ENCODE measurements at places on chromosomes 2 and 18. TPM values are rescaled to one million over a fixed set of nuclear protein-coding genes. Genes with fewer than 3 reads are reported as not detected.

- no peak for DNase-seq
Measured at GRCh38 chr18:74499633-74500032, 3.5 kb downstream of the CNDP2 start.

Gene CYS1
- 7.3 TPM for total RNA-seq

Gene DSG1
- total RNA-seq, result not detected

Gene IL36B
- not detected for total RNA-seq

Gene ICA1L
- 4.1 TPM for total RNA-seq

Gene MC2R
- not detected for total RNA-seq

GRCh38 chr2:9536504-9536903 lies 19.1 kb downstream of the ADAM17 start:
- no peak for DNase-seq

GRCh38 chr18:59379772-59380522 lies 20.9 kb upstream of the LMAN1 start:
- no peak for DNase-seq

DNA sequence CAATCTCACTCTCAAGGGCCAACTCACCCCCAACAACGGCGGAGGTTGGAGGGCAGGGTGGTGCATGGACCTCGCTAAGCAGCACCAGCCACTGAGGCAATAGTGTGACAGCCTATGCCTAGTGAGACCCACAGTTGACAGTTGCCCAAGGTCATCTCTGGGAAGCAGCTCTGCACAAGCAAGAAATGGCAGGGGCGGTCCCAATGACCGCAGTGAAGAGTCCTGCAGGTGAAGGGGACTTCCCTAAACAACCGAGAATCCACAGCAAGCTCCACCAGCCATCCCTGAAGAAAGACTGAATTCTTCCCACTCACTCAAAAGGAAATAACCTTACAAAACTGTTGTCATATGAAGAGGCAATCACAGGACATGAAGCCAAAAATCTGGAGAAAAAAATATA lies 313.4 kb upstream of the ID2 start:
- DNase-seq, result no peak

Gene FAM237A
- total RNA-seq, result not detected

DNA sequence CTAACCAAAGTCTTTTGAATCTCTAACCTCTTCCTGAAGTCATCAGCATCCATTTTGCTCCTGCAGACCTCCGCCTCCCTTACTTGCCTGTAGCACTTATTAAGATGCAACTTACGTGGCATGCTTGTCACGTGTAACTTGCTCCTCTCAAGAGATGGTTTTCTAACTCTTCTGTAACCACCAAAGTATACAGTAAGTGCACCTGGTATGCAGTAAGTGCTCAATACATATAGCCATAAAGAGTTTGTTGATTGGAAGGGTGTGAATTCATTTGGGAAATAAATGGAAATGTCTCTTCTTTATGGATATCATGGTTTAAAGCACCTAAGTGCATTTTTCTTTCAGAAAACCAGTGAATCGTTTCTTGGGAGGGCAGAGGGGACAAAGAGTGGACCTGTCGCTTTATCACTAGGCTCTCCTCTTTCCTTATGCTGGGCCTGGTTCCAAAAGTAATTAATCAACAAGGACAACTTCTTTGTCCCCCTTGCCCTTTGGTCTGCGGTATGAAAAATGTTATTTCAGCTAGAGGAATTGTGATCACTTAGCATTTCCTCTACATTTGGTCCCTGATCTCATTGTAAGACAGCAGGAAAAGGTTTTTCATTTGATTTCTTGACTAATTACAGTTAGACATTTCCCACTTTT lies 370.0 kb upstream of the SPRED2 start:
- no peak for DNase-seq

DNA sequence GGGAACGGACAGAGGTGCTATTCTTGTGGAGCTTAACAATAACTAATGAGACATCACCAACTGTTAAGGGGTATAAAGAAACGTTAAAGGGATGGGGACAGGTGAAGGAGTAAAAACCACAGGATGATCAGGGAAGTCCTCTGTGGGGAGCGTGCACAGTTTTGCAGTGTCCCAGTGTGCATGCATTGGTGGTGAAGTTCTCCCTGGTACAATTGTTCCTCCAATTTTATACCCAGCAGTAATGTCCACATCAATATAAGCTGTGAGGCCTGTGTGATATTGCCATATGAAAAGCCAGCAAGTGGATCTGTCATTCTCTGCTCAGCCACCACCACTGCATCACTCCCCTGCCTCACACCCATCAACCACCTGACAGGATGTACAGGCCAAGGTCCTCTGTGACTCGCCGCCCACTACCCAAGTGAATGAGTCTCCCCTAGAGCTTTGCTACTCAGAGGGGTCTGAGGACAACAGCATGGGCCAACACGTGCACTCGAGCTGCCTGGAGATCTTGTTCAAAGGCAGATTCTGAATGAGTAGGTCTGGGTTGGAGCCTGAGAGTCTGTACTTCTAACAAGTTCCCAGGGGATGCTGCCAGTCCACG lies 4.6 kb downstream of the MLPH start:
- no peak for DNase-seq

- no peak for DNase-seq
Measured at GRCh38 chr2:177559638-177560037, 167.1 kb downstream of the AGPS start.

- DNase-seq, result no peak
Measured at GRCh38 chr2:128689971-128690370, 371.3 kb upstream of the HS6ST1 start.

DNA sequence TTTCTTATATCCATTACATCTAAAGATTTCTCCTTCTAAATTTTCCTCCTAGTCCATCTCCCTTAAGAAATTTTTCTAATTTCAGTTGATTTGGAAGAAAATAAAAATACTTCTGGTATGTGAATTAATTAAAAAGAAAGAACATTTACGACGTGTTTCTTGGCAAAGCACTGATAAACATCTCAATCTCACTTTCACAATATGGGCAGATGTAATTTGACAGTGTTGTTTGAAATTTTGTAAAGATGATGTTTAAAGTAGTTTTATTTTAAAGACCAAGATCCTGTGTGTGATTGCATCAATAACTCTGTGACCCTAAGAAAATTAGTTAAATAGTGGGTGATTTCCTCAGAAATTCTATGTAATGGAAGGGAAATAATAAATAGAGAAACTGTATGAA lies 510.0 kb downstream of the PARD3B start:
- no peak for DNase-seq

Gene LINC00305
- total RNA-seq, result 16.4 TPM

DNA sequence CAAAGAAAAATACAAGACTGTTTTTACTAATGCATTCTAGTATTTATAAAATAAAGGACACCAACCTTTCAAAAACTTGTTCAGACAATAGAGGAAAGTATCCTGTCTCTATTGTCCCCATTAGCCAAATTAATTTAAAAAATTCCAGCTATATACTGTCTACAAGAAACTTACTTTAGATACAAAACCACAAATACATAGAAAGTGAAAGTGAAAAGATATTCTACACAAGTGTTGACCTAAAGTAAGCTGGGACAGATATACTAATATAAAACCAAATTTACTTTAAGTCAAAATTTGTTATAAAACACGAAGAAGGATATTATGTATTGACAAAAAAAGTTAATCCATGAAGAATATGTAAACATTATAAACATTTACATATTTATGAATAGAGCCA lies 893.3 kb upstream of the TMEFF2 start:
- DNase-seq, result no peak

Gene OSR1
- 0.26 TPM for total RNA-seq

- no peak for DNase-seq
Measured at GRCh38 chr2:626491-627339, 50.5 kb downstream of the TMEM18 start.
